SJCRH30 (cell line): ENCODE measurements at places on chromosomes 1 and 21.

DNA sequence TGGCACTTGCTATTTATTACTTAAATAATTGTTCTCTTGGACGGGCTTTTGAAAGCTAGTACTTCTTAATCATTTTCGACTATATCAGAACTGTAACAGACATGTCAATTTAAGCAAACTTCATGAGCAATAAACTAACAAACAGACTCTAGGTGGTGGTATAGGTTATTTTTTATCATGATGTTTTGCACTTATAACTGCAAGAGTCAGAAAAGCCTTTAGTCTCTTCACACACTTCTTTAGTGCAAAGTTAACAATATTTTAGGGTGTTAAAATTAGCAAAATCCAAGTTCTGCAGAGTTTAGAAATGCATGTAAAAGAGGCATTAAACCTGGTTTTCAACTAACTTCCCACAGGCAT is 2.2 kb downstream of the NRIP1 start:
- peak; percentile 29 for DNase-seq
- H3K36me3 ChIP-seq = no peaks in the 10 kb centered on the region; the same call in 1 of the 2 replicates
- peak overlapping the region; percentile 89; the same call in 1 of the 2 replicates for H3K27ac ChIP-seq
- no peaks in the 10 kb centered on the region for H3K27me3 ChIP-seq
- peak overlapping the region; percentile 99 for H3K4me3 ChIP-seq
- H3K4me1 ChIP-seq = peaks cover 32% of the 10 kb centered on the region

DNA sequence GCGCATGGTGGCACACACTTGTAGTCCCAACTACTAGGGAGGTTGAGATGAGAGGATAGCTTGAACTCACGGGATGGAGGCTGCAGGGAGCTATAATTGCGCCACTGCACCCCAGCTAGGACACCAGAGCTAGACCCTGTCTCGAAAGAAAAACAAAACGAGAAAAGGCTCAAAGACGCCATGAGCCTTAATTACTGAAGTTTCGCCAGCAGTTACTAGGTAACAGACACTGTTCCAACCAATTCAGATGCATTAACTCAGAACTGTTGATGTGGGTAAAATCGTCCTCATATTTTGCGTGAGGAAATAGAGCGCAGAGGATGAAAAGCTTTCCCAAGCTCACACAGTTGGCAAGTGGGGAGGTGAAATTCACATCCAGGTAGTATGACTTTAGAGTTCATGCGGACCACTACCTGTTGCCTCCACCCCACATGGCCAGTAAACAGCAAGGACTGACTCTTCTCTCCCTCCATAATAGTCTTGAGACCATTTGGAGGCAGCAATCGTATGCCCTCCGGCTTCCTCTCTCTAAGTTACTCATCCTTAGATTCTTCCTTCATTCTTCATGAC is 40.1 kb downstream of the INAVA start:
- no peak overlapping the region for H3K4me3 ChIP-seq
- no peaks in the 10 kb centered on the region for H3K27me3 ChIP-seq
- DNase-seq = no peak
- no peaks in the 10 kb centered on the region for H3K36me3 ChIP-seq

DNA sequence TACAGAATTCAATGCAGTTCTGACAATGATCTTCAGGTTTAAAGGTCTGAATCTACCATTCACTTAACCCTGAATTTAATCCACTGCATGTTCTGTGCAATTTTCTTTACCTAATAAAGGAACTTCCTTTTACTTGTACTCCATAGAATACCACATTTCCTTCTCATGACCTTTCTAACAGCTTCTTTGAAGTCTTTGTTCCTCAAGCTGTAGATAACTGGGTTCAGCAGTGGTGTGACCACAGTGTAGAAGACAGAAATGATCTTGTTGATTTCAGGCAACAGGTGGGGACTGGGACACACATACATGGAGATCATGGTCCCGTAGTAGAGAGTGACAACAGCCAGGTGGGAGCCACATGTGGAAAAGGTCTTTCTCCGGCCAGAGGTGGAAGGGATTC is 878 bp downstream of the OR11L1 start:
- H3K4me3 ChIP-seq = no peak overlapping the region
- H3K36me3 ChIP-seq = no peaks in the 10 kb centered on the region
- H3K4me1 ChIP-seq = peaks cover 7% of the 10 kb centered on the region
- no peaks in the 10 kb centered on the region for H3K27me3 ChIP-seq

GRCh38 chr1:85603086-85603880 is 22.7 kb downstream of the CCN1 start:
- H3K27me3 ChIP-seq = no peaks in the 10 kb centered on the region
- DNase-seq = no peak
- no peak overlapping the region for H3K27ac ChIP-seq
- H3K4me1 ChIP-seq = peaks cover 23% of the 10 kb centered on the region
- H3K4me3 ChIP-seq = no peak overlapping the region

GRCh38 chr21:46622226-46622625 is 13.2 kb upstream of the PRMT2 start:
- H3K36me3 ChIP-seq = no peaks in the 10 kb centered on the region
- H3K4me3 ChIP-seq = no peak overlapping the region
- 0 out of 2 replicates have a peak overlapping the region, but pooled peaks have one; percentile 9 for H3K27ac ChIP-seq
- H3K27me3 ChIP-seq = no peaks in the 10 kb centered on the region
- peak; percentile 73 for DNase-seq

GRCh38 chr21:36508948-36509347 is 29.0 kb upstream of the CLDN14 start:
- H3K4me1 ChIP-seq = no peaks in the 10 kb centered on the region
- no peaks in the 10 kb centered on the region for H3K27me3 ChIP-seq
- H3K36me3 ChIP-seq = no peaks in the 10 kb centered on the region
- DNase-seq = no peak
- H3K4me3 ChIP-seq = no peak overlapping the region
